H9 (cell line): ENCODE measurements at places on chromosomes 5 and 9. TPM values are rescaled to one million over a fixed set of nuclear protein-coding genes. Genes with fewer than 3 reads are reported as not detected.

Gene PRDM9
- total RNA-seq: not detected in 2 replicates

- DNase-seq: no peak
Measured at GRCh38 chr9:2018162-2018643, 3.1 kb downstream of the SMARCA2 start.

DNA sequence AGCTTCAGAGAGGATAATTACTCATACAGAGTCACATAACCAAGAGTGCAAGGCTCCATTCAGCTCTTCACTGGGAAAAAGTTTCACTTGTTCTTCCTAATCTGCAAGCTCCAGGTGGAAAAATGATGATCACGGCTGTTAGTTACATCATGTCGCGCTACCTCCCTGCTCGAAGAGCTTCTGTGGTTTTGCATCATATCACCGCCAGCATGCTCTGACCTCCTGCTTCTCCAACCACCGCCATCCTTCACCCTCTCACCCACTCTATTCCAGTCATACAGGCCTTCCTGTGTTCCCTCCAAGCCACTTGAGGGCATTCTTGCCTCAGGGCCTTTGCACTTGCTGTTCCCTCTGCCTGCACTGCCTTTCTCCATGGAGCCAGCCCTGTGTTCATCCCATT lies 47.1 kb downstream of the COL27A1 start:
- no peak for DNase-seq

Gene SLC44A1
- 59.6 and 60.7 TPM in 2 replicates for total RNA-seq

Gene SLC27A4
- 17.0 and 17.2 TPM in 2 replicates for total RNA-seq

DNA sequence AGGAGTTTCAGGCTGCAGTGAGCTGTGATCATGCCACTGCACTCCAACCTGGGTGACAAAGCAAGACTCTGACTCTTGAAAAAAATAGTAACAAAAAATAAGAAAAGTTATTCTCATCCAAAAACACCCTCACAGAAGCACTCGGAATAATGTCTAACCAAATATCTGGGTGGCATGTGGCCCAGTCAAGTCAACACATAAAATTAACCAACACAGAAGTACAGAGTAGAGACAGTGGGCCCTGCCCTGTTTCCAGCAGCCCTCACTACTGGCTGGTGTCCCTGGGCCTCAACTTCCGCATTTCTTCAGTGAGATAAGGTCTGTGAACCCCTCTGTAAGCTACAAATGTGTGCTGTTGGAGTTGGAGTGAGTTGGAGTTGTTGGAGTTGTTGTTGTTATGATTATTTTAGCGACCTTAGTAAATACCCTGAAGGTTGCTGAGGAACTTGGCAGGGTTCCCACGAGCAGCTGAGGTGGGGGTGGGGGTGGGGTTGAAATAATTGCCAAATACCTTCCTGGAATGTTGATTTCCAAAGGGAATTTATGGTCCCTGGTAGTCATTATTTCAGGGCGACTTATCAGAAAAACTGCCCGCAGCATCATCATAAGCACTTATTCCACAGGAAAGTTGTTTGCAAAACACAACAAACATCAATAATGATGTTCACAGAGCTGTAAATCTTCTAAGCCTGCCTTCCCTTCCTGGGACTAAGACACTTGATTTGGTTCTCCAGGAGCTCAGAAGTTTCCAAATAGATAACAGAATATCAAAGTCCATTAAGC lies 30.2 kb downstream of the C5orf15 start:
- no peak for DNase-seq

DNA sequence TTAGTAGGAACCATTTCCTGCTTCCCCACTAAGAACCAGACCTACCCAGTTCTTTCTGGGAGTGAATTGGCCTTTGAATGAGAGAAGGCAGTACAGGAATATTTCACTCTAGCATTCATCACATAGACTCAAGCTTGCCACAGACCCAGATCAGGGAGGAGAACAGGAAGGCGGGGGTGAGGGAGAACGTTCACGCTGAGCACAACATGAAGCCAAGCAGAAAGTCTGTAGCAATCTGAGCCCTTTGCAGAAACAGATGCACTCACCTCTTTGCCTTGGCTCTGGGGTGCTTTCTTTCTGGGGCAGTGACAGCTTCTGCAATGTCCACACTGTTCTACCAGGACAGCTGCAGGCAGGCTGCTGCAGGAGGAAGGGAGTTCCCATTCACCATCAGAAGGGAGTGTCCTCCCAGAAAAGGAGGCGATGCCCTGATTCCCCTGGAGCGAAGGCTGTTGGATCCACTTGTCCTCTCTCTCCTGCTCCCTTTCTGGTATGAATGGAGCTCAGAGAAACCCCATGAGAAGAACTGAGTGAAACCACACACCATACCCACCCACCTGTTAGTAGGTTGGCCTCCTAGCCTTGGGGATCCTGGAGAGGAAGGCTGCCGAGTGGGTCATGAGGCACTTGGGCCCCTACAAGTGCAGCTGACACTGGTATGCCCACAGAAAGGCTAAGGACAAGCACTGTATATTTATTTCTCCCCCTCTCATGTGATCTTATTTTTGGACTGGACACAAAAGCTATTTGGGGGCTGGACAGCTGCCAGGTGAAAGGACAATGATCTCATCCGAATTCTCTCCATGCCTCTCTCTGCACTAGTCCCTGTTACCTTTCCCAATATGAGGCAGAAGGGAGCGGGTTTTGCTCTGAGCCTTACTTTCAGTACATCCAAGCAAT lies 11.7 kb upstream of the FGF1 start:
- DNase-seq: peak; percentile 18

- peak; percentile 46 for DNase-seq
Measured at GRCh38 chr5:144318011-144318410, 147.3 kb downstream of the KCTD16 start.

DNA sequence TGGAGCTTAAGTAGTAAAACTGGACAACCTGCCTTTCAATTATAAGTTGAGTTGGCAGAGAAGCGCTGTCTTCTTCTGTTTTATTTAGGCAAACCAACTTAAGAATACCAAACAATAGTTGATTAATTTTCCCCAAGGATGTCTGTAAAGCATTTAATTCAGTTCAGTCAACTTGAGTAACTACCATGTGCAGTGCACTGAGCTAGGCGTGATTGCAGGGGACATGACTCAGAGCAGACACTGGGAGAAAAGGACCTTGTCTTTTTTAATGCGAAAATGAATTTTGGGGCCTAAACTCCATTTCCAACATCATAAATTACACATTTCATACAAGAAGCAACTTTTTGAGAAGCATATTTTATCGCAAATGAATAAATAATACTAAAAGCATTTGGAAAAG lies 66.3 kb downstream of the FBXL7 start:
- no peak for DNase-seq

GRCh38 chr9:81472701-81473100 lies 216.6 kb downstream of the TLE1 start:
- DNase-seq: no peak

DNA sequence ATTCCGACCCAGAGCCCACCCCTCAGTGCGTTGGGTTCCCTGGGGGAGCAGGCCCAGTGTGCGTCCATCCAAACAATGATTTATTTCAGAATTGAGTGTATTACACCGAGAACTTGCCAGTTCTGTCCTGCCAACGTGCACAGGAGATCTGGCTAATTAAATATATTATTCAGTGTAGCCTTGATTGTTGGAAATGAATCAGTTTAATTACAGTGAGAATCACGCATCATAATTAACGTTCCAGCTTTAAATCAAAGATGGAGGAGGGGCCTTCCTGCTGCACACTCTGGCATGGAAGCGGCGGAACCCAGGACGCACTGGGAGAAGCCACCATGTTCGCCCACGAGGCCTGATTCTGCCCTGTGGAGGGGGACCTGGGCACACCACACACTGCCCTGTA lies 30.7 kb upstream of the TMEM250 start:
- no peak for DNase-seq

DNA sequence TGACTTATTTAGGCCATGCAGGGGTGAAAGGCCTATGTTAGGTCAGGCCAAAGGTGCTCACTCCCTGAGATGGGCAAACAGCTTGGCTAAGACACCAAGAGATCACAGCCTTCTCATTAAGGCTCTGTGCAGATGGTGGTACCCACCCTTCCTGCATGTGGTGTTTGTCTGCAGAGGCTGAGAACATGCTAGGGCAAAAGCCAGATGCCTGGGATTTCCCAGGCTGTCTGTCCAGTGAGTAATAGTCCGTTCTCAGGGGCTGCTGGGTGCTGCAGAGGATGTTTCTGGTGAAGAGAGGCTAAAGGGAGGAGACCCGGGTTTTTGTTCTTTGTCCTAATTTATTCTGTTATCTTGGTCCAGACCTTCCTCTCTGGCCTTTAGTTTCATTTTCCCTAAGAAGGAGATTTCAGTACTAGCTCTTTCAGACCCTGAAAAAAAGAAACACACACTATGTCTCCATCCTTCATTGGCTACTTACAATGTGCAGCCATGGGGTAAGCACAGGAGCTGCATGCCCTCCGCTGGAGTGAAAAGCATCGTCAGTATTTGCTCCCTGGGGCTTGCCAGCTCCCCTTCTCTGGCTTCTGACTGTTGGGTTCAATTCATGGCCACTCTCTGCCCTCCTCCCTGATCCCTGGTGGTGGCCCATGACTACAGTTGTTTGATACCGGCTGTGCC lies 23.4 kb upstream of the GLRA1 start:
- no peak for DNase-seq

DNA sequence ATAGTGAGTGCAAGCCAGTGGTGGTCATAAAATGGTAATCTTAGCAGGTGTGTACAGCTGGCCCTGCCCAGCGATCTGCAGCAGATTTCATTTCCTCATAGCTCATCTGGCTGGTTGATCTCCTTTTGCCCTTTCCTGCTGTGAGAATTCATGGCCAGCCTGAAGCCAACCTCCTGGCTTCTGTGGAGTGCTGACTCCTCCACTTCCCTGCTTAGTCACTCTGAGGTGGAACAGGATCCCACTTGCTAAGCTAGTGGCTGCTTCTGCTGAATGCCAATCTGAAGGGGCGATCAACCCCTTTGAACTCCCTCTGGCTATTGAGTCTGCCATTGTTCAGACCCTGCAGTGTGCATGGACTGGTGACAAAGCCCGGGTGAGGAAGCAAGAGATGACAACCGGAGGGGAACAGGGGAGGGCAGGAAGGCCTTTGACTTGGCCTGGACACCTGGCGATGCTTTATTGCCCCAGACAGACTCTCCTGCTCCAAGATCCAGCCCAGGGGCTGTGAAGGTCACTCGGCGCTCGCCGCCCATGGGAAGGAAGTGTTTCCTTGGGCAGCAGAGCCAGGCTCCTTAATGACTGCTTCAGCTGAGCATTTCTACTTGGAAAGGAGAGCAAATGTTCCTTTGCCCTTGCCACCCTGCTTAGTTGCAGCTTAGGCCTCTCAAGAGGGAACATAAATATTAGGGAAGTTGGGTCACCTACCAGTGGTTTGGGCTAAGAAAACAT lies 341.1 kb downstream of the ZSWIM6 start:
- DNase-seq: no peak

Gene RABGAP1
- 31.6 and 33.5 TPM in 2 replicates for total RNA-seq

Gene HTR4
- total RNA-seq: not detected in 2 replicates

Gene AIF1L
- 122 and 126 TPM in 2 replicates for total RNA-seq

Gene AGXT2
- total RNA-seq: not detected in 2 replicates

GRCh38 chr9:130288393-130288792 lies 22.8 kb downstream of the HMCN2 start:
- DNase-seq: no peak

Gene ZBED3
- total RNA-seq: 7.6 and 7.8 TPM in 2 replicates
